ENCODE measurements at places on chromosomes 7 and 10.

DNA sequence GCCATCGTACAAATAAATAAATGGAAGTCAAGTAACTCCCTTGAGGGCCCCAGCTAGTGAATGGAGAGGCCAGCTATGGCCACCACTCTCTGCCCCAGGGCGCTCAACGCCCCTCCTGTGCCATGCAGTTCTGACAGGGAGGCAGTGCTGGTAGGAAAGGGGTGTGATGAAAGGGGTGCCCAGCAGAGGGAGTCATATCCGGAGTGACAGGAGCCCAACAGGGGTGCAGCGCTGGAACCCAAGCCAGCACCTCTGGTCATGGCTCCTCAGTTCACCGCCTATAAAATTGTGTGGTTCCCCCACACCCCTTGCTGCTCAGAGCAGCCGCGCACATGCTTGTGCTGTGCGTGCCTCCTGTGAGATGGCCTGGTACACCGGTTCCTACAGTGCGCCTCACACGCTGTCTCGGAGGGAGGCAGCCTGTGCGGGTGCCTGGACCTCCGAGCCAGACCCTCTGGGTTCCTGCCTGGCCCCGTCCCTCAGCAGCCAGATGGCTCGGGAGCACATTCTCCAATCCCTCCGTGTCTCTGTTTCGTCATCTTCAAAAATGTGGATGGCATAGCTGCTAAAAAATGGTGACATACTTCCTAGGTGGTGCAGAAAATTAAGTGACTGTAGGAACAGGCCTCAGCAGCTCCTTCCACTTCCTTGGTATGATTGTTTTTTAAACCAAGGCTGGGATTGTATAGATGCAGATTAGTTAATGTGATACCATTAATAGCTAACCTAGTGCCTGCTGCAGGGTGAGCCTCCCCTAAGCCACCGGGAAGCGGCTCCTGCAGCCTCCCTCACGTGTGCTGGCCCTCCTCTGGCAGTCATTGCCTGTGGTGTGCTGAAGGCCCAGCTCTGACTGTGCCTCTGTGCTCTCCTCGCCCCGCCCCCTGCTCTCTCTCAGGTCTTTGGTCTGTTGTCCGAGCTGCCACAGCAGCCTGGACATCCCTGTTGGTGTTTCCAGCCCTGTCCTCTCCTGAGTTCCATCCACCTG lies 125.8 kb downstream of the EGFR start:
- DNase-seq = no peak

- peak; percentile 26 for DNase-seq
These were observed 738 bp downstream of the VPS26A start for GRCh38 chr10:69124563-69125268.

DNA sequence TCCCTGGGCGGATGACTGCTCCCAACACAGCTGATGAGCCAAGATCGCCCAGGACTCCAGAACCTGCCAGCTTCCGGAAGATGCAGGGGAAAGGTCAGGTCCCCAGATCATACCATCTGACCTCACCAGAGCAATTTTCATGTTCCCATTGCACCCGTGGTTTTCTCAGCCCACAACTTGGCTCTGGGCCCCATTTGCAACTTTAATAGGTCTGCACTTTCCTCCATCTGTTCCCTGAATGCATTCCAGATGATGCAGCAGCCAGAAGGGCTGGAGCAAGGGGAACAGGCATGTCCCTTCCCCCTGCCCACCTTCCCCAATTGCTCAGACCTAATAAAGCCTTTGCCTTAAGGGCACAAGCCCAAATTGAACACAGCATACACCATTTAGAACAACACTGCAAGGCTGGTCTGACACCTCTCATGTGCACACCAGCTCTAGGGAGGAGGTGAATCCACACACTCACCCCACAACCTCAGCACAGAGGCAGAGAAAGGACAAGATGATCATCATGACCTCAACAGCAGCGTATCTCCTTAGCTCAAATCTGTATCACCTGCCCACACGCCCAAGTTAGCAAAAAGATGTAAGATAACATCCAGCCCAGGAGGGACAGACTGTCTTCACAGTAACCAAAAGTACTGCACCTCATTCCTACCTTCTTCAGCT lies 87.5 kb downstream of the PLXNA4 start:
- no peak for DNase-seq

- DNase-seq = no peak
These were observed 25.3 kb upstream of the NEBL start for GRCh38 chr10:20922451-20922850.

- DNase-seq = no peak
These were observed 14.8 kb downstream of the ITIH5 start for GRCh38 chr10:7651853-7652470.

- DNase-seq = no peak
These were observed 37.7 kb downstream of the ATXN7L1 start for GRCh38 chr7:105838627-105839231.
